Endothelial cell of umbilical vein (primary cell): ENCODE measurements at places on chromosomes 13 and 19. TPM values are rescaled to one million over a fixed set of nuclear protein-coding genes. Genes with fewer than 3 reads are reported as not detected.

CYP2A6 gene
- not detected in 2 replicates for total RNA-seq

ZNF541 gene
- total RNA-seq = 0.13 TPM in 1 of 2 replicates, not detected in the other

GRCh38 chr13:24671386-24672113 is 8.7 kb upstream of the ATP12A start:
- DNase-seq = peak; percentile 51

DNA sequence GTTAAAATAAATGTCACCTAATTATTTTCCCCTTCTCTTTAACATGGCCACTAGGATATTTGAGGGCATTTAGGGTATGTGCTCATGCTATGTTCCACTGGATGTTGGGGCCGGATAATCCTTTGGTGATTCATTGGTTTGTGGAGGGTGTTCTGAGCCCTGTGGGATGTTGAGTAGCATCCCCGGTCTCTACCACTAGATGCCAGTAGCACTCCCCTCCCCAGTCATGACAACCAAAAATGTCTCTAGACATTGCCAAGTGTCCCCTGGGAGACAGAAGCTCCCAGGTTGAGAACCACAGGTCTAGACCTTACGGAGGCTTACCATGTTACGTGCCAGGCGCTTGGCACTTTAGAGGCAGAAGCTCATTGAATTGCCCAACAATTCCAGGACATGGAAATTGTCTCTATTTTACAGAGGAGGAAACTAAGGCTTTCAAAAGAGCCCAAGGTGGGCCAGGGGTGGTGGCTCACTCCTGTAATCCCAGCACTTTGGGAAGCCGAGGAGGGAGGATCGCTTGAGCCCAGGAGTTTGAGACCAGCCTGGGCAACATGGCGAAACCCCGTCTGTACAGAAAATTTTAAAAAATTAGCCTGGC is 14.1 kb downstream of the SHANK1 start:
- DNase-seq = peak; percentile 62

- no peak for DNase-seq
Measured at GRCh38 chr13:100480676-100481075, 107.9 kb downstream of the GGACT start.

- DNase-seq = no peak
Measured at GRCh38 chr13:41590643-41591042, 133.3 kb downstream of the RGCC start.

GRCh38 chr13:109977212-109977968 is 191.0 kb upstream of the IRS2 start:
- DNase-seq = no peak

DNA sequence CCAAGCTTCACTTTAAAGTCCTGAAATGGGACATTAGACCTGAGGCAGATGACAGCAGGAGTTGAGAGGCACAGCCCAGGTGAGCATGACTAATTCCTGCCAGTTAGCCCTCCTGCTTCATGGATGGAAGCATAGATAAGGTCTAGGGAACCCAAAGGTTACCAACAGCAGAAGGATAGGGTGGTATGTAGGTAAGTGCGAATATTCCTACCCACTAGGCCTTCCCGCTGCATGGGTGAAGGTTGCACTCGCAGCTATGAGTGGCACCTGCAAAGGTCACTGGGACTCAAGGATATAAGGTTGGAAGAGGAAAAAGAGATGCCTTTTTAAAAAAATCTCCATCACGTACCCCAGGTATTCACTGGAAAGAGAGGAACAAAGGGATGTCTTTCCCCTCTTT is 12.2 kb upstream of the MLLT1 start:
- no peak for DNase-seq

- no peak for DNase-seq
Measured at GRCh38 chr13:94704377-94705080, 7.8 kb downstream of the SOX21 start.

DNA sequence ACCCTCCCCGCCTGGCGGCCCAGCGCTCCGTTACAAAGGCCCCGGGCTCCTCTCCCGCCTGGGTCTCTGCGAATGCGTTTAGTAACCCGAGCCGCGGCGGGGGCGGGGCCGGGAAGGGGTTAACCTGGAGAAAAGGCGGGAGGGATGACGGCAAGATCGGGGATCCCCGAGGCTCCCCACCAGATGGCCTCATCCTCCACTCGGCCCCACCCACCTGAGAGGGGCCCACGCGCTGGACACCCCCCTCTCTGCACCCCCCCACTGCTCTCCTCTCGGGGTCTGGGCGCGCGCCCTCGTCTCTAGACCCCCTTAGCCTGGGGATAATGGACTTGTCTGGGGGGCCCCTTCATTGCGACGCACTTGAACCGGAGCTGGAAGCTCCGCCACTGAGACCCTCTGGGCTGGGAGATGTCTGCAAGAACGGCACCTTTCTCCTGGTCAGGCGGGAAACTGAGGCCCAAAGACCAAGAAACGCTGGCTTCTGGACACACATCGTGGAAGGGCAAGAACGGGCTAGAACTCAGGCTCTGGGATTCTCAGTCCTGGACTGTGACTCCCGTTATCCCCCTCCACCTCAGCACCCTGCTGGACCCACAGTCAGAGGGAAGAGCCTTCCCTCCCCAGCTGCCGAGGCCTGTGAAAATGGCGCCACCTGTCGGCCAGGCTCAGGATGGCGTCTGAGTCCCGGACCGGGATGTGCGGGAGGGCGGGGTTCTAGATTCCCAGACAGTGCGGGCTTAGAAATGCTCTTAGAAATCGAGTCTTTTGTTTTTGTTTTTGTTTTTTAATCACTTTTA is 2.9 kb upstream of the LTBP4 start:
- DNase-seq = peak; percentile 87

DNA sequence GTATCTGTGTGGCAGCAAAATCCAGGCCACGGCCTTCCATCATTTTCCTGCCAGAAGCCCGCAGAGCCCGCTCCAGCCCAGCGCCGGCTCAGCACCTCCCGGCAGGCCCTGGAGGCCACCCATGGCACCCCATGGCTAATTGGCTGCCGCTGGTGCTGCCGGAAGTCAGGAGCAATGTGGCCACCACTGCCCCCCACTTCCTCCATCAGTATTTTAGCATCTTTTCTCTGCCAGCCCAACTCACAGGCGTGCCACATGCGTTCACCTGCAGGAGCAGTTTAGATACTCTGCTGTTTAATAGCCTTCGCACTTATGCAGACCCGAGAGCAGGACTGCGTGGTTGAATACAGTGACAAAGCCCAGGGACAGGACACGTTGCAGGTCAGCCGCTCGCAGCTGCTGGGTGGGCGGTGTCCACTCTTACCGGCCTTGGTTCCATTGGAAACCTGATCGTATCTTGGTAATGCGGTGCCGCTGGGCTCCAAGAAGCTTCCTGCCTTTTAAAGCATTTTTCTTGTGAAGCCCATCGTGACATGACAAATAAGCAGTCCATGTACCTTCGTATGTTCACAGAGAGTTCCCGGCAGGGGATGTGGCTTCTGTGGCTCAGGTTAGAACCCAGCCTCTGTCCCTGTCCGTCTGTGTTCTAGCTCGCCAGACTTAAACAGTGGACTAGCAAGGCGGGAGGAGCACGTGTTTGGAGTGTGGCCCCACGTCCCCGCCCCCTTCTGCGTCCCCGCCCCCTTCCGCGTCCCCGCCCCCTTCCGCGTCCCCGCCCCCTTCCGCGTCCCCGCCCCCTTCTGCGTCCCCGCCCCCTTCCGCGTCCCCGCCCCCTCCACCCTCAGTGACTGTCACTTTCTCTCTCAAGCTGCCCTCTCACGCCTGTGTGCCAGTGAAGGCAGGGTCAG is 162.0 kb upstream of the SOX1 start:
- DNase-seq = no peak

DNA sequence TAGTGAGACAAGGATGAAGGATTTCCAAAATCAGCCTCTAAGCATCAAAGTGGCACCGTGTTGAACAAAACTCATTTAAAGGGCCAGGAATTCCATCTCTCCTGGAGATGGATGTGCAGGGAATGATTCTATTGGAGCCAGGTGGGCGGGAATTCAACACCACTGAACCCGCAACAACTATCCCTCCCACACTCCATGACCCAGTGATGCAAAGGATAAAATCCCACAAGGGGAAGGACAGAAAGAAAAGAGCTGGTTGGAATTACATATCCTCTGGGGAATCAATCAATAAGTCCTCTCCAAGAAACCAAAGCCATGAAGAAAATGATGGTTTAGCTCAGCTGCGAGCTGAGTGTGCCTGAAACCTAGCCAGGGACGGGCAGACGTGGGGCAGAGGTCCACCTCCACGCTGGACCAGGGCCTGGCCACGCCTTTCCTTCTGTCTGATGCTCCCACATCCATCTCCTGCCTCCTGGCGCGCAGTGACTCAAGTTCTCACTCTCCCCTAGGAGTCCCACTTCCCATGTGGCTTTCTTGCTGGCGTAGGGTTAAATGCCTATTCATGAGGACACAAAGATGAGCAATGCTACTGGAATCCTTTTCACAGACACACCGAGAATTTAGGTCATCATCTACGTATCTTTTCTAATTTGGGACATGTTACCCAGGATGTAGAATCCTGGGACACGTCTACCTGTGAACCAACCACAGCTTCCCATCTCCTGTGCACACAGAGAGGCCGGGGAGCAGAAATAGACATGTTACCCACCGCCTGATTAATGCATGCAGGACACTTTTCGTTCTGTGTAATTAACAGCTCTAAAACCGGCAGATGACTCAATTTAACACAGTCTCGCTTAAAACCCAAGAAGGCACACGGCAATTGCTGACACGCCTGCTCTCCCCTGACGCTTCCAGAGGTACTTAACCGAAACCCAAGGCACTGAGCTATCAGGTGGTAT is 48.6 kb downstream of the PEPD start:
- peak; percentile 36 for DNase-seq

DNA sequence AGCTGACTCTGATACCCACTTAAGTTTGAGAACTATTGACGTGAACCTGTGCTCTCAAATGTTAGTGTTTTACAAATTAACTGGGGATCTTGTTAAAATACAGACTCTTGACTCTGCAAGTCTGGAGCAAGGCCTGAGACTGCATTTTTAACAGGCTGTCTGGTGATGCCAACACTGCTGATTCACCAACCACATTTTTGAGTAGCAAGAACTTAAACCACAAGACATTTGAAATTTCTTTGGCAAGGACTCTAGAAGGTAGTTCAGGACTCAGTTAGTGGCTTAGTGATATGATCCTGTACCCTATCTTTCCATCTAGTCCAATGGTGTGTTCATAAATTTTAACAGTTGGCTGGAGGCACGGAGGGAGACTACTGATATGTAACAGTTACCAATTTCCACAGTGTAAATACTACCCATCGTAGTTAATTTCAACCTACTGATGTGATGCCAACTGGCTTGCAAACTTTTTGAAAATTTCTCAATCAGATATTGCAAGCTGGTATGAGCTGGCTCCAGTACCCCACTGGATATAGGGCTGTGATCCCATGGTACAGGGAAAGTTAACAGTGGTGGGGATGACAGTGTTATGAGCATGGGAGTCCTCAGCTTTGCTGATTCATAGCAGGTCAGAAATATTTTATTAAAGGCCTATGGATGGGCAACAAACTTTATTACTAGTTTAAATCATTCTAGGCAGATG is 255.1 kb downstream of the TBC1D4 start:
- no peak for DNase-seq

- DNase-seq = peak; percentile 70
Measured at GRCh38 chr13:49086722-49087121, 111.0 kb downstream of the FNDC3A start.

DNA sequence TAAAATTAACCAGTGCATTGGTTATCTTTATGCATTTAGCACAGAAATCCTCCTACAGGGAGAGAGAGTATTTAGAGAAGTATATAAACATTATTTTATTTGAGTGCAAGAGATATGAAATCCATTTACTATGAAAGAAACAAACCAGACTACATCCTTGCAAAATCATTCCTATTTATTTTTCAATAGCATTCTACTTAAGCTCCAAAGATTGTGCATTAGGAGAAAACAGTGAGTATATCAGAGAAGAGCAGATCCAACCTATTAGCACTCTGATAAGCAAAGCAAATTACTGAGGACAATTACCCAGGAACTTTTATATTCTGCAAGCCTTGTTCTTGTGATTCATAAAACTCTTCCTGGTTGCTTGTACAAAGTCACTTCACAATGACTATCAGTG is 256.1 kb downstream of the FGF14 start:
- no peak for DNase-seq
